ENCODE measurements at places on chromosomes 5 and 9. TPM values are rescaled to one million over a fixed set of nuclear protein-coding genes. Genes with fewer than 3 reads are reported as not detected.

Gene PCDHGA3
- total RNA-seq, result 3.2 TPM

Gene FOXI1
- total RNA-seq, result not detected

Gene GPX8
- total RNA-seq, result 133 TPM

Gene MCC
- total RNA-seq, result 25.4 TPM

Gene SOX30
- not detected for total RNA-seq

Gene CXXC5
- 79.5 TPM for total RNA-seq

Gene TRIM41
- total RNA-seq, result 9.9 TPM

Gene AK8
- 0.32 TPM for total RNA-seq

Gene ARHGEF39
- 0.97 TPM for total RNA-seq

Gene FOXD4L6
- under 0.01 TPM for total RNA-seq

Gene CDX1
- under 0.01 TPM for total RNA-seq

Gene TEX48
- total RNA-seq, result not detected

Gene SPATA31D4
- total RNA-seq, result not detected

Gene LCN9
- not detected for total RNA-seq

Gene RAD50
- total RNA-seq, result 46.6 TPM

Gene GRIN1
- not detected for total RNA-seq

Gene SLC4A9
- not detected for total RNA-seq

Gene GOLM1
- 34.1 TPM for total RNA-seq

Gene MRPS30
- 48.0 TPM for total RNA-seq

Gene GDA
- total RNA-seq, result 0.97 TPM

Gene GABRA1
- not detected for total RNA-seq

Gene HMCN2
- not detected for total RNA-seq

Gene SIL1
- 57.0 TPM for total RNA-seq

Gene FREM1
- 0.32 TPM for total RNA-seq

Gene POLR3G
- 4.5 TPM for total RNA-seq

Gene NUTM2G
- not detected for total RNA-seq

Gene TMC1
- total RNA-seq, result 1.3 TPM

Gene FGF1
- 16.0 TPM for total RNA-seq

Gene DDX4
- not detected for total RNA-seq

Gene MRPS2
- total RNA-seq, result 12.1 TPM
